Inflammatory macrophage treated with lipopolysaccharide for 4 hours (primary cell): ENCODE measurements at places on chromosomes 6 and 20.

GRCh38 chr6:13953061-13953705 is 28.4 kb downstream of the RNF182 start:
- DNase-seq: no peak

DNA sequence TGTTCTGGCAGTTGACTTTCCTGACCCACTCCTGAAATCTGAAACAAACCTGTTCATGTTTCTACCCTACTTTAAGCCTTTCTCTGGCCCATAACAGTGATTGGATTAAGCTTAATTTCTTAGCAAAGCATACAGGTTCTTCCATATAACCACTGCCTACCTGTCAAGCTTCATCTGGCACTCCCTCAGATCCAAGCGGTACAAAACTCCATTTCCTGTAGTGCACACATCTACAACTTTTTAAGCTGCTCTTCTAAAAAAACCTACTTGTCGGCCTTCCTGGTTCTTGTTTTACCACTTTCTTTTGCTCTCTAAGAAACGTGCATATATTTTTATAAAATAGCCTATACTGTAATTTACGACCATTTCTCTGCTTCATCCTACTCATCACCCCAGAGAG is 916 bp upstream of the PPP1R11 start:
- no peak for DNase-seq

DNA sequence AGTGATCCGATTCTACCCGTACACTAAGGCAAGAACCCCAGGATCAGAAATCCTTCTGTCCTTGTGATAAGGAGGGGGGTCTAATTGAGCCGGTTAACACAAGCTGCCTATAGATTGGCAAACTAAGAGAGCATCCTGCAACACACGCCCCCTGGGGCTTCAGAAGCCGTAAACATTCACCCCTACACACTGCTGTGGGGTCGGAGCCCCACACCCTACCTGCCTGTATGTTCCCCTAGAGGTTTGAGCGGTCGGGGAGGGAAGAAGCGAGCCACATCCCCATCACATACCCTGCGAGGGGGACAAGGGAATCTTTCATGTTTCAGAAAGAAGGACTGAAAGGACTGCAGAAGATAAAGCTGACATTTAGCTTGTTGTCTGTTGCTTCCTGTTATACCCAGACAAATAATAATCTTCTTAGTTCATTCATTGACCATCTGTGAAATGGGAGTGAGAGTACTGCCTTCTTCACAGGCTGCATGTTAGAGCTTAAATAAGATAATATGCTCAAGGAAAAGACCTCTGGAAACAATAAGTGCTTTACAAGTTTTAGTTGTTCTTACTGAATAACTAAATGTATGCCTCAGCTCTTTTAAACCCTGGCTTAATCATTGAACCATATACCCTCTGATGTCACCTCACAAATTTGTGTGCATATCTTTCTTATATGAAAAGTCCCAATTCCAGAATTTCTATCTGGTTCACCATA is 74.2 kb upstream of the RNF217 start:
- no peak for DNase-seq

DNA sequence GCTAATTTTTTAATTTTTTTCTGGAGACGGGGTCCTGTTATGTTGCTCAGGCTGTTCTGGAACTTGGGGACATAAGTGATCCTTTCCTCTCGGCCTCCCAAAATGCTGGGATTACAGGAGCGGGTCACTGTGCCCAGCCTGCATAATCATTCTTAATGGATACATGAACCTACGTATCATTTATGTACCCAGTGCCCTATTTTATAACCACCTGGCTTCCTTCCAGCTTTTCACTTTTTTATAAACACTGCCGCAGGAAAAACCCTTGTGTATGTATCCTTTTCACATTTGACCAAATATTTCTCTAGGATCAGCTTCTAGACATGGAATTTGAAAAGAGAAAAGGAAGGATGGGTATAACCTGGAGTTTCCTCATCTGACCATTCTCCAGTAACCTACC is 85.6 kb upstream of the RIN2 start:
- DNase-seq: no peak

- no peak for DNase-seq
Measured at GRCh38 chr20:1265916-1266166, 253 bp upstream of the SNPH start.

DNA sequence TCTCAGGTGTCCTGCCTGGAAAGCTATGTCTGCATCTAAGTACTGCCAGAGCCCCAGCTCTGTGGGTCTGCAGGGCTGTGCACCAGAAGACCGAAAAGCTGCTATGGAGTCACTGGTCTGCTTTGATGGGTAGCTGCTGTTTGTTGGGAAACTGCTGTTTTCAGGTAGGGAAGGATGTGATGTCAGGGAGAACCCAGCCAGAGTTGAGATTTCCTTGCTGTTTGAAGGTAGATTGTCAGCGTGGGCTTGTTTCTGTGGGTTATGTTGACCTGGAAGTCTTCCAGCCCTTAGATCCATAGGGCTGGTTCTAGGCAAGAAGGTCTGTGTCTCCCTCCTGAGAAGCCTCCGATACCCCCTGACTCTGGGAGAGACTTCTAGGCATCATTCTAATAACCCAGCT is 12.2 kb upstream of the SHLD1 start:
- DNase-seq: no peak

DNA sequence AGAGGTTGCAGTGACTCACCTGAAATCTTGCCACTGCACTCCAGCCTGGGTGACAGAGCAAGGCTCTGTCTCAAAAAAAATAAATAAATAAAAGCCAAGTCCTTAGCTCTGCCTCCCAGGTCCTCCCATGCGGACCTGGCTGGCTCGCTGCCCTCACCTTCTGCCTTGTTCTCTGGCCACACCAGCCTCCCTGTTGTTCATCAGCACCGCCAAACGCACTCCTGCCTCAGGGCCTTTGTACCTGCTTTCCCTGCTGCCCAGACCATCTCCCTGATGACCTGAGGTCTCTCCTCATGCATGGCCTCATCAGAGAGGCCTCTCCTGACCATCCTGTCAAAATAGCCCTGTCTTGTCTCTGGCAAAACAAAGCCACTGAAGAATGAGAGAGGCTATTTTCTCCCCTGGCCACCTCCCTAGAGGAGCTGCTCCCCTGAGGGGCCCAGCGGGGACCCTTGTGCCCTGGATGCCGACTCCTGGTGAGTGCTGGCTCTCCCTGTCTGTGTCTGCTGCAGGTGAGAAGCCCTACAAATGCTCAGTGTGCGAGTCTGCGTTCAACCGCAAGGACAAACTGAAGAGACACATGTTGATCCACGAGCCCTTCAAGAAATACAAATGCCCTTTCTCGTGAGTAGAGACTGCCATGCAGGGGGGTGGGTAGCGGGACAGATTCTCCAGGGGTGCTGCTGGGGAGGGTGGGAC is 22.6 kb upstream of the CHMP4B start:
- no peak for DNase-seq

DNA sequence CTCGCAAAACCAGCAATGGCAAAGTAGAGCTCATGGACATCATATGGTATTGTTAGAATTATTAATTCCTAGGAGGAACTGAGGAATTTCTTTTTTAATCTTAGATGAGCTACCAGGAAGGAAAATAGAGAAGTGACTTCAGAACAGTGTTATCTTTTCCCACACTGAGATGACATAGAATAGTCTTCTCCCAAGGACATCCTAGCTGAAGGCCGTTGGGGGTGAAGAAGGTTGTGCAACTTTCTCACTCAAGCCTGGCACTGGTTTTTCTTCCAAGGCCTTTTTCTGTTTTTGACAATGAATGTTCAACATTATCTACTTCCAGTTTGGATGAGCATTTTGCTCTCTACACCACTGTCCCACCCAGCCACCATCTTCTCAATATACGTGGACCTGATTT is 35.8 kb upstream of the MAS1 start:
- peak; percentile 74 for DNase-seq

DNA sequence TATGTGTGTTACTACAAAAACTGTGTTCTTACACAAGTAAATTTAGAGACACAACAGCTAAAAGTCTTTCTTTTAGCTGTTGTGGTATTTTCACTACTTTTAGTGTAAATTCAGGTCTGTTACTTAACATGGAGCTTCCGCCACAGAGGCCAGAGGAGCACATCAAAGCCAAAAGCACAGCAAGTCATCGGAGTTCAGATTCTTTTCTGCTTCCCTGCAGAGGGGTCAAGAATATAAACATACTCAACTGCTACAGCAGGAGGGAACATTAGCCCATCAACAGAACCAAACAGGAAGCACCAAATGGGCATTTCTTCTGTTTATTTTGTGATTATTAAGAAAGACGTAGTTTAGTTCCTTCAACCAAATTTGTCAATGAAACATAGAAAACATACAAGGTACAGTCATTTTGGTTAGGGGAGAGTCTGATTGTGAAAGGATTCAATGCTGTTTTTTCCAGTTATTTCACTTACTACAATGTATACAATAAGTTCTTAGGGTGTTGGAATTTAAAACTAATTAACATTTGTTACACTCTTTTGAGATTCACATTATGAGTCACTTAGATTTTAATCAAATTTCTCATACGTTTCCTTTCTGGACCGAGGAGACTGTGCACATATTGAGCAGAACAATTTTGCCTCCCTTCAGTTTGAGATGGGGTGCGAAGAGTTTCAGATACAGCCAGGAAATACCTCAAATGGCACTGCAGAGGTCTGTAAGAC is 42.8 kb upstream of the DSE start:
- DNase-seq: peak; percentile 38

GRCh38 chr6:157260735-157261410 is 62.4 kb downstream of the TMEM242 start:
- no peak for DNase-seq

- DNase-seq: no peak
Measured at GRCh38 chr20:49483696-49484123, 1.2 kb upstream of the KCNB1 start.

GRCh38 chr6:17240803-17241500 is 40.2 kb upstream of the RBM24 start:
- no peak for DNase-seq

DNA sequence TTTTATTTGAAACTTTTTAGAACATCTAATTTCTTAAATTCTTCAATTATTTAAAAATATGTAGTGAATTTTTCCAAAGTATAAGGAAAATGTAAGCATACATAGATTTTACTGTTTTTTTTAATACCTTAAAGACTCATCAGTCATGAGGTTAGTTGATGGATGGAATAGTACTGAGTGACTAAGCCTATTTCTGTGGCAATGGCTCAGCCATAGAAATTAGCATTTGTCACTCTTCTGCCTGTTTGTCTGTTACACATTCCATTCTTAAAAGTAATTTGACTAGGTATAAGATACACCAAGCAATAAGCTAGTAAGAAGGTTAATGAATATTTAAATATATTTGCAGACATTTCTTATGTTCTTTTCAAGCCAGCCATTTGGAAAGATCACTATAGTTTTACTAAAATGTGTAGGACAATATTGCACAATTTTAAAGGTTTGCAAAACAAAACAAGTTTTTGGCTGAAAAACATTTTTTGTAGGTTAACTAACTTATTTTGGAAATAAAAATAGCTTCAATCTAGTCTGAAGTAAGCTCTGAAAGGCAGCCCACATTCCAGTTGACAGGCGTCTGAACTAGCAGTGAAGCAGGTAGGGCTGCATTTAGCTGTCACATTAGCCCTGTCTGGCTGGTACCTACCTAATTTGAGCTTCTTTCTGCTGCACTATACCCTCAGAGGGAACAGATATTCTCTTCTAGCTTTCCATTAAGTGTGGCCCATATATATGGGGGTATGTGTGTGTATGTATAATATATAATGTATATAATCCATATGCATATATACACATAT is 385.7 kb downstream of the GRIK2 start:
- peak; percentile 54 for DNase-seq

DNA sequence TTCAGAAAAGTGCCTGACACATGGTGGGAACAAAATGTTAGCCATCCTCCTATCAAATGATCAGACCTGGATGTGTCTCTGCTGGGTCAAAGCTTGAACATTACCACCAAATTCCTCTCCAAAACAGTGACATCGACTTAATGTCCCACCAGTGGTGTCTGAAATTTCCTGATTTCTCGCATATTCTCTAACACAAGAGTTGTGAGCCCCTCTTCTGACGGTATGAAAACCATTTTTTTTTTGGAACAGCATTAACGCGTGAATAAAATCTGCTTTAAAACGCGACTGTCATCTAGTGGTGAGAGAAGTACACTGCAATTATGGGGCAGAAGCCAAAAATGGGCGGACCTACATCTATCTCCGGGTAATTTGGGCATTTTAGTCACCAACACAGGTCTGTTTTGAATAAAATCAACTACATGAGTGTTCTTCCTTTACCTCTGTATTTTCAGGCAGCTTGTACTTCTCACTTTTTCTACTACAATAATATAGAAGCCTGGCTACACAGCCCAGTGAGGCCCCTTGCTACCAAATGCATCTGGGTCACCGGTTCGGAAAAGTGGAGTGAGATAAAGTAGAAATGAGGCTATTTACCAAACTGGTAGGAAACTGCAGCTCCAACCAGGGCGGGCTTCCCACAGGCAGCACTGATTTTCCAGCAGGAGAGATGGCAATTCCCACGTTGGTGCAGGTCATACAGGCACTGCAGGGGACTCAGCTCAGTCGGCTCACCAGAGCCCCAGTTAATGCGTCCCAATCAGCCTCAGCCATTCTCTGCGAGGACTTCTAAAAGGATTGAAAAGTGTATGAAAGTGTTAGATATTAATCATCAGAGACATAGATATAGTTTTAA is 27.4 kb downstream of the MGME1 start:
- DNase-seq: peak; percentile 54

GRCh38 chr6:34239893-34240292 is 3.2 kb downstream of the HMGA1 start:
- DNase-seq: no peak

- peak; percentile 22 for DNase-seq
Measured at GRCh38 chr6:96522465-96523009, 931 bp downstream of the UFL1 start.

DNA sequence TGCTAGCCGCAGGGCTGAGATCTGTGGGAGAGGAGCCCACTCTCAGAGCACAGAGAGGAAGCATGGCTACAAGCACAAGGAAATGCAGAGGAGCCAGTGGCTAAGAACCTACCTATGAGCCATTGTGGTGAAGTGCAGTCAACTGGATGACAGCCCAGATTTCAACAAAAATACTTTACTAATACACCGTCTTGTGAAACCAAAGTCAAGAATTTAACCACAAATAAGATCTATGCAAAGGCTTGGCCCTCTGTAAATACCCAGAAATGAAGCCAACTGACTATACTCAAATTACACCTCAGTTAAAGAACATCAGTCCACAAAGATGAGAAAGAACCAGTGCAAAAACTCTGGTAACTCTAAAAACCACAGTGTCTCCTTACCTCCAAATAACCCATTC is 40.1 kb upstream of the PTCHD4 start:
- no peak for DNase-seq

DNA sequence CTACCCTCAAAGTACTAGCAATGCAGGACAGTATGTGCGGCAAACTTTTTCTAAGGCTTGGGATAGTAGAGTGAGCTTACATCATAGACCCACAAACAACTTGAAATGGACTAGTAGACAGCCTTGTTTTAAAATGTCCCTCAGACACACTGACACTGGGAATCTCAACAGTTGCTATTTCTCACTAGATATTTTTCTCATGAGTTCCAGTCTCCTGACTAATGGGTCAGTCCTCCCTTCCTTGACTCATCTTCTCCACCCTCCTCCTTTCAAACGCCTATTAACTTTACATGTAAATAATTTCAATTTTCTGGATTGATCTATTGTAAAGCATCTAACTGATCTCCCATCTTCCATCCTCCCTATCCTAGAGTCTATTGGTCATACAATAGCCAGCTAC is 308.3 kb upstream of the PREP start:
- no peak for DNase-seq

- DNase-seq: no peak
Measured at GRCh38 chr6:31528821-31529328, at the start of gene MCCD1. MCCD1 (plus strand) TSS chr6:31528962; CDS start chr6:31529015, 53 bp downstream.
